CD8-positive, alpha-beta memory T cell (primary cell): ENCODE measurements at places on chromosomes 1 and 21. TPM values are rescaled to one million over a fixed set of nuclear protein-coding genes. Genes with fewer than 3 reads are reported as not detected.

Gene SEC22B
- 22.2 TPM for total RNA-seq

Gene LRRC71
- total RNA-seq: not detected

Gene HMGCL
- total RNA-seq: 24.7 TPM

Gene TGFBR3
- total RNA-seq: 28.8 TPM

Gene TNFRSF25
- total RNA-seq: 100 TPM

Gene LPAR3
- 1.1 TPM for total RNA-seq

Gene KRTAP10-12
- total RNA-seq: not detected

Gene HTR6
- total RNA-seq: not detected

Gene APCS
- not detected for total RNA-seq

Gene C1orf116
- total RNA-seq: not detected

Gene LRRN2
- total RNA-seq: not detected

Gene ATP1A4
- not detected for total RNA-seq

Gene KCNT2
- total RNA-seq: not detected

Gene STXBP3
- 43.2 TPM for total RNA-seq

Gene CCDC30
- 1.5 TPM for total RNA-seq

Gene CD5L
- not detected for total RNA-seq

Gene MAN1C1
- total RNA-seq: 2.8 TPM

Gene ZNF697
- 0.72 TPM for total RNA-seq

Gene SPATA21
- not detected for total RNA-seq

Gene WNT4
- not detected for total RNA-seq

Gene CYB5RL
- 11.8 TPM for total RNA-seq

Gene ZYG11B
- 11.9 TPM for total RNA-seq

Gene VANGL1
- total RNA-seq: 3.3 TPM

Gene LEMD1
- not detected for total RNA-seq

Gene B4GALT2
- total RNA-seq: 41.7 TPM

Gene KRTAP13-2
- total RNA-seq: not detected

Gene SHISAL2A
- 16.7 TPM for total RNA-seq

Gene ZNF593OS
- total RNA-seq: not detected

Gene OPRD1
- not detected for total RNA-seq

Gene TDRD10
- total RNA-seq: not detected

Gene IL24
- total RNA-seq: 2.9 TPM

Gene KRTAP19-3
- total RNA-seq: not detected

Gene ILDR2
- total RNA-seq: 4.4 TPM

Gene GON4L
- total RNA-seq: 60.8 TPM

Gene RNASEL
- total RNA-seq: 5.3 TPM

Gene ZNF648
- total RNA-seq: not detected

Gene GBP6
- 0.22 TPM for total RNA-seq

Gene ARMH1
- 33.3 TPM for total RNA-seq

Gene AIRE
- not detected for total RNA-seq

Gene PHLDA3
- total RNA-seq: 18.6 TPM

Gene CELA2B
- total RNA-seq: not detected

Gene TSEN15
- total RNA-seq: 44.4 TPM

Gene RPE65
- total RNA-seq: not detected

Gene USH2A
- not detected for total RNA-seq

Gene CRYBG2
- 0.85 TPM for total RNA-seq

Gene TFF2
- total RNA-seq: not detected

Gene TP73
- 0.63 TPM for total RNA-seq

Gene GFI1
- total RNA-seq: 74.6 TPM

Gene AADACL3
- not detected for total RNA-seq

Gene VAV3
- 4.7 TPM for total RNA-seq

Gene RLF
- 13.6 TPM for total RNA-seq

Gene DUSP10
- 25.4 TPM for total RNA-seq

Gene FALEC
- not detected for total RNA-seq

Gene IGSF3
- 1.8 TPM for total RNA-seq

Gene F5
- total RNA-seq: 72.2 TPM

Gene ITGB3BP
- 49.0 TPM for total RNA-seq
